ENCODE measurements at places on chromosomes 5 and 9. TPM values are rescaled to one million over a fixed set of nuclear protein-coding genes. Genes with fewer than 3 reads are reported as not detected.

DNA sequence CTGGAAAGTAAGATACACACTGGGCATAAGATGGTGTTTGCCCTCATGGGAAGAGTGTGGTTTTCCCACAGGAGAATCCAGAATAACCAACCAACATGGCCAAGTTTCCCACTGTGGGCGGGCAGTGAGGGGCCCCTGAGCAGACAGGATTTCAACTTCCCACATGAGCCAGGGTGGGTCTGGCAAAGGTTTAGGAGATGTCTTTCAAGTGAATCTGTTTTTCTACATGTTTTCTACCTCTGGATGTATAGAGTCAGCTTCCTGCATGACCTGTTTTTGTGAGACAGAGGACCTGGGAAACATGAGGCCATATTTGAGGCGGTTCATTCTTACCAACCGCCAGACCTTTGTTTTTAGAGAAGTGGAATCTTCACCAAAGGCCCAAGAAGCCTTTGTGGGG is 100.5 kb downstream of the TLE4 start:
- H3K4me3 ChIP-seq, result no peak overlapping the region
- H3K27ac ChIP-seq, result no peak overlapping the region
- H3K36me3 ChIP-seq, result no peaks in the 10 kb centered on the region

- no peaks in the 10 kb centered on the region for H3K36me3 ChIP-seq
- no peak overlapping the region for H3K27ac ChIP-seq
- H3K4me1 ChIP-seq, result no peaks in the 10 kb centered on the region
- DNase-seq, result no peak
- H3K27me3 ChIP-seq, result no peaks in the 10 kb centered on the region
- H3K4me3 ChIP-seq, result no peak overlapping the region
Measured at GRCh38 chr9:119841016-119841415, 471.8 kb upstream of the BRINP1 start.

GRCh38 chr5:169161022-169161680 is 139.8 kb downstream of the SLIT3 start:
- no peaks in the 10 kb centered on the region for H3K4me1 ChIP-seq
- H3K36me3 ChIP-seq, result no peaks in the 10 kb centered on the region
- peak overlapping the region; percentile 75 for H3K27ac ChIP-seq
- no peaks in the 10 kb centered on the region for H3K27me3 ChIP-seq

DNA sequence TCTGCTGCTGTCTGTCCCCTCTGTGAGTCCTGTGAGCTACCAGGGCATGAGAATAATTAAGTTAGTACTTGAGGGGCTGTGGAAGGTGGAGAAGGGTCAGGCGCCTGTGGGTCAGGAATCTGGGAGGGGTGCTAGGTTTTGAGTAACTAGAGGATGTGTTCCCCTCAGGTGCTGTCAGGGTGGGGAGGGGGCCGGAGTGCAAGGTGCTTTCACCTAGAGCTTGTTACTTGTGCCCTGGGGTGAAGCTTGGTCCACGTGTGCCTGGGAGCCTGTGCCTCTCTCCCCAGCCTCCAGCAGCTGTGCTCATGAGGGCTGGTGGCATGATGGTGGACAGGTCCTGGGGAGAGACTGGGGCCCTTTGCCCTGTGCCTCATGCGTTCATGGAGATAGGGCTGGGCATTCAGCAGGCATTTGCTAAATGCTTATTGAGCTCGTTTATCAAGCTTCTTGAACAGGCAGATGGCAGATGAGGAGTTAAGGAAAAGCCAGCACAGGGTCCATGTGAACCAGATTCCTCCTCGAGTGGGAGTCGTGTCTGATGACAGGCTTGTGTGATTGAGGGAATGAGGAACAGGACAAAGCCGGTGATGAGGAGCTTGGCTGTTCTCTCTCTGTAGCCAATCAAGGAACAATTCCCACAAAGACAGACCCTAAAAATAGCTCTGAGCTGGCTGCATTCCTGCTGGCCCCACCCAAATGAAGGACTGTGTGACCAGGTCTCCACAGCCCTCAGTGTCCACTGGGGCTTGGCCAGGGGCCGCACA is 40.9 kb downstream of the CACNA1B start:
- no peaks in the 10 kb centered on the region for H3K4me1 ChIP-seq
- DNase-seq, result no peak
- no peak overlapping the region for H3K27ac ChIP-seq
- no peak overlapping the region for H3K4me3 ChIP-seq

DNA sequence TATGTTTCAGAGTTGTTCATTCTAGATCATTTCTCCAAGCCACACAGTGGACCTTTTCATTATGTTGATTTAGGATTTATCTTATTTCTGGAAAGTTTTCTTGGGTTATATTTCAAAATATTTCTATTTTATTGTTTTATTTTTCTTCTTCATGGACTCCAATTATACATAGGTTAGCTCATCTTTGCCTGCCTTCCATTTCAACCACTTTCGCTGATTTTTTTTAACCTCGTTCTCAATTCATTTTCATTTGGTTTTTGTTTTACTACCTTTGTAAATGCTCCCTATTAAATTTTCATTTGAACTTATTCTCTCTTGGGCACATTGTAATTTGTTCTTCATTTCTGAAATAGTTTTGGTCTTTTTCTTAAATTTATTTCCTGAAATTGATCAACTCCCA is 169.0 kb upstream of the PITX1 start:
- H3K27me3 ChIP-seq, result no peaks in the 10 kb centered on the region
- no peak overlapping the region for H3K4me3 ChIP-seq
- H3K4me1 ChIP-seq, result no peaks in the 10 kb centered on the region
- no peaks in the 10 kb centered on the region for H3K36me3 ChIP-seq
- no peak for DNase-seq
- H3K27ac ChIP-seq, result no peak overlapping the region

- H3K27me3 ChIP-seq, result no peaks in the 10 kb centered on the region
- no peak overlapping the region for H3K27ac ChIP-seq
- H3K36me3 ChIP-seq, result no peaks in the 10 kb centered on the region
- no peak overlapping the region for H3K4me3 ChIP-seq
- H3K4me1 ChIP-seq, result no peaks in the 10 kb centered on the region
- DNase-seq, result no peak
Measured at GRCh38 chr9:87102126-87102525, 154.8 kb upstream of the GAS1 start.

DNA sequence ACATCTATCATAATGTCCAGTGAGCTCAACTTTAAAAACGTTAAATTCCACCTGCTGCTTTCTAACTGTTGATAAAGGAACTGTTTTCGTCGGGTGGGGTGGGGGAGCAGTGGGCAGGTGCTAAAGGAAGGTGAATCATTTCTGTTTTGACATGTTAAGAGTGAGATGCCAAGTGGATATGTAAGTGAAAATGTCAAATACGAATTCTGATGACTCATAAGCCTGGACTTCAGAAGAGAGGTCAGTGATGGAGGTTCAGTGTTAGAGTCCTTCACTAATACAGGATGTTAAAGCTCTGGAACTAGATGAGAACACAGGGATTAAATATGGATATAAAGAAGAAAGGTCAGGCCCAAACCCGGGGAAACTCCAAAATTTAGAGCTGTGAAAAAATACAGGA is 617.9 kb upstream of the CTNND2 start:
- no peak overlapping the region for H3K27ac ChIP-seq
- no peaks in the 10 kb centered on the region for H3K4me1 ChIP-seq
- DNase-seq, result no peak
- H3K36me3 ChIP-seq, result no peaks in the 10 kb centered on the region
- no peak overlapping the region for H3K4me3 ChIP-seq

- peak within 1 kb of the TSS; percentile 44 for H3K4me3 ChIP-seq
- peak; percentile 63 for DNase-seq
- H3K36me3 ChIP-seq, result no peaks in the 10 kb centered on the region
Measured at GRCh38 chr9:109779711-109780452, at the start of gene PALM2AKAP2. Gene PALM2AKAP2 (plus strand): TSS chr9:109780198. CDS start chr9:109780489, 291 bp downstream.

- no peaks in the 10 kb centered on the region for H3K36me3 ChIP-seq
- H3K27ac ChIP-seq, result no peak overlapping the region
- H3K4me1 ChIP-seq, result no peaks in the 10 kb centered on the region
- peak; percentile 65 for DNase-seq
- H3K27me3 ChIP-seq, result no peaks in the 10 kb centered on the region
Measured at GRCh38 chr5:671459-672328, 21.5 kb downstream of the TPPP start.

DNA sequence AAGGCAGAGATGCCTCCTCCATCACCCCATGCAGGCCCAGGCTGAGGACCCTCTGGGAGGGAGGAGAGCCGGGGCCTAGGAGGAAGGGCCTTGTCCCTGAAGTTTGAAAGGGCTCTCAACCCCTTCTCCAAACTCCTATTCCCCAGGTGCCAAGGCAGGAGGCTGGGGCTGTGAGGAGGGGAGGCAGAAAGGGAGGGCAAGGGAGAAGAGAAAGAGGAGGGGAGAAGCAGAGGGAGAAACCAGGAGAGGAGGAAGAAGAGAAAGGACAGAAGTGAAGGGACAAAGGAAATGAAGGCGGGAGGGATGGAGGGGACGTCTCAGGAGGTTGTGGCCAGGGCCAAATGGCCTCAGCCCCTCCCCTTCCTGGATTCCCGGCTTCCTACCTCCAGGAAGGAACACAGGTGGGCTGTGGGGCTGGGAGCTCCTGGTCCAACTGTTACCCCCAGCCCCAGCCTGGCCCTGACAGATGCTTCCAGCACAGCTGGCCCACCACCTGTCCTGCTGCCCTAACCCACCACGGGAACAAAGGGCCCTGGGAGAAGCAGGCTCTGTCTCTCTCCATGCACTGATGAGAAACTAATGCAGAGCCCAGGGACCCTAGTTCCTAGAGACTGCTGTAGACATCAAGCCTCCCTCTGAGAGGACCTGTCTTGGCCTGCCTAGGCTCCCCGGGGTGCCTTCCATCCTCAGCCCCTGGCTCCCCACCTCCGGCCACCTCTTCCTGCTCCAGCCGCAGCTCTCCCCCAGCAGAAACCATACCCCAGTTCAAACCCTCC is 3.5 kb downstream of the DBN1 start:
- no peak for DNase-seq
- H3K4me1 ChIP-seq, result no peaks in the 10 kb centered on the region
- no peak overlapping the region for H3K4me3 ChIP-seq
- H3K27ac ChIP-seq, result peak overlapping the region; percentile 51
- no peaks in the 10 kb centered on the region for H3K36me3 ChIP-seq

DNA sequence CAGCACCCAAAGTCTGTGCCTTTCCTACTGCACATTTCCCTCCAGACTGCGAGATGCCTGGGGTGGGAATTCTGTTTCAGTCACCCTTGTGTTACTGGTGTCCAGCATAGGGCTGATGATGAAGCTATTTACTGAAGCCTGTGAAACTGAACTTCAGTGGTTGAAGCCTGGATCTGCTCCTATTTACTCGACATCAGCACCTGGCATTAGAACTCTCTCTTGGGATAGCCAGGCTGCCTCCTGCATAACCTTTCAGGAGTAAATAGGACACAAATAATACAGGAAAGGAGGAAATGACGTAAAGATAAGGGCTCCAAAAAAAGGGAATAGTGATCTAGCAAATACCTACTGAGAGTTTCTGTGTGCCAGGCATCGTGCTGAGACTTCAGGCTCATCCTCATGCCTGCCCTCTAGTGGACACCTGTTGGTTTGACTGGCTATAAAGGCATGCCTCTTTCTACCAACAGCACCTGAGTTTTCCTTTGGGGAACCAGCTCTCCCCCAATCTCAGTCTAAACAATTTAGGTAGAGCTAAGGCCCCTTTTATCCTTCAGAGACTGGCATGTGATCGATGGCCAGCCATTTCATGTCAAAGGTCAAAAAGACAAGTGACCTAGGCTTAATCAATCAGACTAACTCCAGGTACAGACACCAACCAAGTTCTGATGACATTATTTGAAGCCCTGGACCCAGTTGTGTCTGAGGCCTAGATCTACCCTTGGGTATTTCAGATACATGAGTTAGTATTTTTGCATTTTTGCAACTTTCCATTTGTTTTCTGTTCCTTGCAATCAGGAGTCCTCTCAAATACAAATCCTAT is 192.1 kb upstream of the TRIM32 start:
- H3K4me1 ChIP-seq, result no peaks in the 10 kb centered on the region
- no peaks in the 10 kb centered on the region for H3K27me3 ChIP-seq
- no peak overlapping the region for H3K4me3 ChIP-seq
- no peaks in the 10 kb centered on the region for H3K36me3 ChIP-seq
- H3K27ac ChIP-seq, result no peak overlapping the region

GRCh38 chr5:14197056-14197455 is 53.9 kb downstream of the TRIO start:
- peaks cover 7% of the 10 kb centered on the region for H3K4me1 ChIP-seq
- H3K4me3 ChIP-seq, result no peak overlapping the region
- no peaks in the 10 kb centered on the region for H3K27me3 ChIP-seq
- DNase-seq, result no peak
- H3K36me3 ChIP-seq, result no peaks in the 10 kb centered on the region

GRCh38 chr9:36935768-36936497 is 98.1 kb downstream of the PAX5 start:
- H3K27ac ChIP-seq, result no peak overlapping the region
- H3K4me3 ChIP-seq, result no peak overlapping the region
- no peaks in the 10 kb centered on the region for H3K27me3 ChIP-seq
- no peaks in the 10 kb centered on the region for H3K4me1 ChIP-seq

GRCh38 chr5:144958002-144958401 is 787.3 kb downstream of the KCTD16 start:
- H3K4me1 ChIP-seq, result no peaks in the 10 kb centered on the region
- H3K36me3 ChIP-seq, result no peaks in the 10 kb centered on the region
- no peak for DNase-seq
- H3K27me3 ChIP-seq, result no peaks in the 10 kb centered on the region
- no peak overlapping the region for H3K27ac ChIP-seq

GRCh38 chr9:133003671-133004090 is 25.2 kb downstream of the GFI1B start:
- H3K36me3 ChIP-seq, result no peaks in the 10 kb centered on the region
- H3K4me1 ChIP-seq, result no peaks in the 10 kb centered on the region
- no peak overlapping the region for H3K27ac ChIP-seq
- no peak for DNase-seq

DNA sequence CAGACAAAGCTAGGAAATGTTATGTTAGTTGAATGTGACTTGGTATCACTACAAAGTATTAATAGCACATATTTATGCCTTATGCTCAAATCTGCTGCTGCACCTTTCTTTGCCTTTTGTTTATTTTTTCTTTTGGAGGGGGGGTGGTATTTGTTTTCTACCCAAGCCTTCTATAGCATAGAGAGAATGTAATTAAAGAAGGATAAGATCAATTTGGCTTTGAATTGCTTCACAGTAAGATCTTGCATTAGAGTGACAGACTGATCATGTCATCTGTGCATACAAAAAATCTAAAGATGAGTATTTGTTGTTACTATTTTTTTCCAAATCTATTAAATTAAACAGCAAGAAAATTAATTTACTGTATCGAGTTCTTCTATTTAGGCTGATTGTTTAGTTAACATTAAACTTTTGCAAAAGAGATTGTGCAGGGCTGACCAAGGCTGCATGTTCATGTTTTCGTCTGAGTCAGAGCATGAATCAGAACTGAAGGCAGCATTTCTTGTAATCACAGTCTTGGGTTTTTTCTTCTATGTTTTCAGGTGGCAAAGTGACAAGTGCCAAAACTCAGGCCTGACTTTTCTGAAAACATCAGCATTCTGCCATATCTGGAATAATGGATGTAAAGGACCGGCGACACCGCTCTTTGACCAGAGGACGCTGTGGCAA is 1007.1 kb upstream of the WWC1 start:
- DNase-seq, result no peak
- H3K36me3 ChIP-seq, result no peaks in the 10 kb centered on the region
- no peak overlapping the region for H3K4me3 ChIP-seq
- no peak overlapping the region for H3K27ac ChIP-seq
- H3K4me1 ChIP-seq, result no peaks in the 10 kb centered on the region
- H3K27me3 ChIP-seq, result no peaks in the 10 kb centered on the region

GRCh38 chr9:105357937-105358336 is 89.9 kb upstream of the FSD1L start:
- H3K36me3 ChIP-seq, result no peaks in the 10 kb centered on the region
- no peak for DNase-seq
- H3K4me3 ChIP-seq, result no peak overlapping the region
- H3K27ac ChIP-seq, result no peak overlapping the region

The SPATA31A5 gene
- total RNA-seq, result not detected

The F2RL2 gene
- total RNA-seq, result 0.26 TPM

The ANKRD34B gene
- total RNA-seq, result not detected

The OGN gene
- 53.5 TPM for total RNA-seq

The ANKRD20A1 gene
- 2.4 TPM for total RNA-seq

The FAXDC2 gene
- 30.0 TPM for total RNA-seq

The MCC gene
- total RNA-seq, result 29.8 TPM

Measured in uterus (tissue), 4 donors.